ENCODE measurements at places on chromosomes 4 and X.
A peak's percentile ranks its signal among the peaks of the same experiment; 100 is the strongest.

GRCh38 chr4:147924604-147925412, 192.9 kb downstream of the ARHGAP10 start:
- peak; percentile 40 for DNase-seq

GRCh38 chrX:66676413-66676812, 37.5 kb upstream of the EDA2R start:
- peak; percentile 27 for DNase-seq

DNA sequence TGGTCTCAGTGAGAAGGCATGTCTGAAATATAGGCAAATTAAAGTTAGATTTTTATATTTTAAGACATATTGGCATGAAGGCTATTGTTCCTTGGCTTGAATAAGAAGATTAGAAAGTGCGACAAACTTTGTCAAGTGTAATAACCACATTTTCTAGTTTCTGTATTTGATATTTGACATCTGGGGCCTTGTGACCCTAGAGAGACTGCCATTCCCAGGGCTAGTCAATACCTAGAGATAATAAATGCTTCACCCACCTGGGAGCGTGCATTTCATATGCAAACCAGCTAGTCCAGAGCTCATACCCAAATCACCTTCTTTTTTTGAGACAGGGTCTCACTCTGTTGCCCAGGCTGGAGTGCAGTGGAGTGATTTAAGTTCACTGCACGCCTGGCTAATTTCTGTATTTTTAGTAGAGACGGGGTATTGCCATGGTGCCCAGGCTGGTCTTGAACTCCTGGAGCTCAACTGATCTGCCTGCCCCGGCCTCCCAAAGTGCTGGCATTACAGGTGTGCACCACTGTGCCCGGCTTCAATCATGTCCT, 62.6 kb downstream of the COQ2 start:
- no peak for DNase-seq

DNA sequence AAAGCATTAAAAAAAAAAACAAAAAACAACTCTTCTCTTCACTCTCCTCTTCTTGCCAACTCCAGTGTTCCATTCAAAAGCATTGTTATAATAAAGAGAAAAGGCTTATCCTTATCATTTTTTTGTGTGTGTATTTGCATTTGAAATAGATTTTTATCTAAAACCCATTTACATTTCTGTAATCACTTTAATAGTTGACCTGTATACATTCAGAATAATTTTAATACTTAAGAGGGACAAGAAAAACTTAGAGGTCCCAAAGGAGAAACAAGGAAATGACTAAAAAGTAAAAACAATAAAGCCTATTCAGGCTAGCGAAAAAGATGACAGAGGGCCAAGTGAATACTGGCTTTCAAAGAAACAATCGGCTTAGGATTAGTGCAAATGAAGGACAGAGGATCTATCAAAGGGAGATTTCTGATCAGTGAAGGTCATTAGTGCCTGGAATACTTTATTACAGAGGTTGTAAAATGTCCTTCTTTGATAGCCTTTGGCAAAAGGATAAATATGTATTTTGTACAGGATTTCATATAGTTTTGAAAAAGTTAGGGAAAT, 808.3 kb downstream of the RPA4 start:
- no peak for DNase-seq

DNA sequence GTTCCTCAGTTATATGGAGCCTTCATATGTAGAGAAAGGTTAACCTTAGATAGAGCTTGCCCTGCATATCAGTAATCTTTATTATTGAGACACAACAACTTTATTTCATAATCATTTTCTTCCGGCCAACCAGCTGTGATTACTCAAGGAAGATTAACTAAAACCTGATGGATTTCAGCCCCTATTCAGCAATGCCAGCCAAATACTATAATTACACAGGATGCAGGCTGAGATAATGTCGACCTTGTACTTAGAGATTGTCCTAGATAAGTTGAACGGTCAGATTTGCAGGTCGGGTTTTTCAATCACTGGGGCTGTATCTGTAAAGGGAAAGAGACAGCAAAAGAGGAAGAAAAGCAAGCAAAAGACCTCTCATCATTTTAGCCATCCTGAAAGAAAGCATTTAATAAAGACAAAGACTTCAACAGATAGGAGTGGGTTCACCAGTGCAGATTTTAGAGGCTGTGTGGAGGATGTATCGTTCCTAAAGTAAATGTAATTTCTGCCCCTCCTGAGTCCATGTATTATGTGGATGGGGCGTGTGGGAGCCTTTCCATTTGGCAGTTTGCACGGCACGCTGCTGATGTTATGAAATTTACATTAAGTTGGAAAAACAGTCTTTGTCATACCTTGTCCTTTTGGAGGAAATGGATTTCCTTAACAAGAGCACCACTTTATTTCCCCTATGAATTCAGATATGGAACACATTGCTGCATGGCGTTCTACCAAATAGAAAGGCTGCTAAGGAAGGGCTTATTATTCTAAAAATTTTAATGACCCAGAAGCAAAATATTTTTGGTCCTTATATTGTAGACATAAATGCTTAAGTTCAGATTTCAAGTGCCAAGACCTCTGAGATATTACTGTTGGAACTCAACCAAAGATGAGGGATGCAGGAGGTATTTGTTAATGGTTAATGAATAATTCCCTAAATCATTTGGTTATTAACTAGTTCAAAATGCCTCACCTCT, 496.7 kb downstream of the SPRY1 start:
- DNase-seq, result peak; percentile 34

DNA sequence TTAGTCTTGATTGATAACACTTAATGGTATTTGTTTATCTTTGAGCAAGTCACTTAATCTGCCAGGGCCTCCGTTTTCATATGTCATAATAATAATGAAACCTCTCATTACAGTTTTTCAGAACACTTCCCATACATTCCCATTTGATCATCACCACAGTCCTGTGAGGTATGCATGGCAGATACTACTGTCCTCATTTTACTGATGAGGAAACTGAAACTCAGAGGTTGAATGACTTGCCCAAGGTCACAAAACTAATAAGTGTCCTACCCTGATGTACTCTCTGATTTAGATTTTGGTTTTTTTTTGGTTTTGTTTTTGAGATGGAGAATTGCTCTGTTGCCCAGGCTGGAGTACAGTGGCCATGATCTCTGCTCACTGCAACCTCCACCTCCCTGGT, 25.7 kb downstream of the ZFX start:
- DNase-seq, result no peak

DNA sequence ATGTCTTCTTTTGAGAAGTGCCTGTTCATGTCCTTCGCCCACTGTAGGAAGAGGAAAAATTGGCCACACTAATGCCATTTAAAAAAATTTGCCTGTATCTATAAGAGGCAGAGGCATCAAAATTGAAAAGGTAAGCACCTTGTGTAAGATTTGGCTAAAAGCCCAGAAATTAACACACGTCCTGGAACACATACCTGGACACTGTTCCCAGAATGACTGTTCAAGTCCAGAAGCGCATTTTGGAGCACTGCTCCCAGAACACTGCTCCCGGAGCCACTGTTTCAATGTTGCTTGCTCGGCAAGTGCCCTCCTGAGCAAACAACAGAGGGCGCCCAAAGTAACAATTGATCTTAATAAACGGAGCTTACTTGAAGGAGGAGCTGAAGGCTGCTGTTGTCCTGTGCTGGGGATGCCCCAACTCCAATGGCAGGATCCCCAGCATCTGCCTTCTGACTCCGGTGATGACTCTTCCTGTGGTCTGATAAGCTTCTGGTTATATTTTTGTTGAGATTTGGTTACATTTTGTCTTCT, 1958.6 kb downstream of the C4orf33 start:
- DNase-seq, result no peak

DNA sequence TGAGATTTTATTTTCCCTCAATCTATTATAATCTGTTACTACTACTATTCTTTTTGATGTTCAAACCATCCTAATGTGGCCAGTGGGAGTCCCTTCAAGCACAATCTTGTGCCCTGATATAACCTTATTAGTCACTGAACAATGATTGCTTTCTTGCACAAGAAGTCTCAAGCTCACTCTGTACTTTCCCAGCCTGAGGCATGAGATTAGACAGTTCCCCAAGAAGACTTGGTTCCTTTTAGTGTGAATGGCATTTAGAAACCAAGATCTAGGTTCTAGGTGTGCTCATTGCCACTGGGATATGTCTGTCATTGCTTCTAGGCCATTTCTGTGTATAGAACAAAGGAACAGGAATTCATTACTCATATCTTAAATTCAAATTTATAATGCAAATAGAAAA, 28.0 kb upstream of the RBM41 start:
- DNase-seq, result peak; percentile 7

- no peak for DNase-seq
Observed at GRCh38 chr4:142085513-142086292, 449.3 kb downstream of the IL15 start.

- no peak for DNase-seq
Observed at GRCh38 chr4:68953056-68953596, 1.5 kb upstream of the UGT2A3 start.

GRCh38 chr4:128908735-128909134, 99.2 kb downstream of the JADE1 start:
- DNase-seq, result peak; percentile 4

DNA sequence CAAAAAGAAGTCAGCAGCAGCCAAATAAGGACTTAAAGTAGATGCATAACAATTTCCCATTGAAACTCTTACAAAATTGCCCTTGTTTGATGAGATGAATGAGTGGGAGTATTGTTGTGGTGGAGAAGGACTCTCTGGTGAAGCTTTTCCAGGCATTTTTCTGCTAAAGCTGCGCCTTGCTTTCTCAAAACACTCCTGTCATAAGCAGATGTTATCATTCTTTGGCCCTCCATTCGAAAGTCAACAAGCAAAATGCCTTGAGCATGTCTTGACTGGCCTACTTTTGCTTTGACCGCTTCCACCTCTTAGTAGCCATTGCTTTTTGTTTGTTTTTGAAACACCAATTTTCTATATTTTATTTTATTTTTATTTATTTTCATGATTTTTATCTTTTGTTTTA, 340.9 kb upstream of the FGF13 start:
- DNase-seq, result no peak

DNA sequence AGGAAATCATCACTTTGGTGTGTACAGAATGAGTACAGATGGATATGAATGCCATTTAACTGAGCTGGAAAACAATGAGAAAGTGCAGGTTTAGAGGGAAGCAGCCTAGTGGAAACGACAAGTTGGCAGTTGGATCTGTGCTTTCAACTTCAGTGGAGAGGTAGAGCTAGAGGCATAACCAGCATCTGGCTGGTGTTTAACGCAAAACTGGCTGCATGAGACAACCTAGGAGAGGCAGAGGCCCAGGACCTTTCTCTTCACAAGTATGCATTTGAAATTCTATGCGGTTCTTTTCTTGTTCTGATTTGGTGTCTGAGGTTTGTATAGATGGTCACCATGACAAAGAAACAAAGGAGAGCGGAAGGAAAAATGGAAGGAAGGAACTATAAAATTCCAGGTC, 63.1 kb downstream of the ANXA5 start:
- DNase-seq, result no peak

GRCh38 chr4:124642846-124643245, 69.7 kb downstream of the ANKRD50 start:
- DNase-seq, result no peak

DNA sequence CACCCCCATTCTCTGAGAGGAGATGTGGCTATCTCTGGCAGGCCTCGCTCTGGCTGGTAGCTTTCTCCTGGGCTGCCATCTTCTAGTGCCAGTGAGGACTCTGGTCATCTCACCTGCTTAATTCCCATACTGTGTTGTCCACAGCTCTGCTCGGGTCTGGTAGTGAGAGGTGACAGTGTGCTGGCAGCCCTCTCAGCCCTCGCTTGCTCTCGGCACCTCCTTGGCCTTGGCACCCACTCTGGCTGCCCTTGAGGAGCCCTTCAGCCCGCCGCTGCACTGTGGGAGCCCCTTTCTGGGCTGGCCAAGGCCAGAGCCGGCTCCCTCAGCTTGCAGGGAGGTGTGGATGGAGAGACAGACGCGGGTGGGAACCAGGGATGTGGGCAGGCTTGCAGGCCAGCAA, 52.7 kb downstream of the CPLX1 start:
- DNase-seq, result no peak

DNA sequence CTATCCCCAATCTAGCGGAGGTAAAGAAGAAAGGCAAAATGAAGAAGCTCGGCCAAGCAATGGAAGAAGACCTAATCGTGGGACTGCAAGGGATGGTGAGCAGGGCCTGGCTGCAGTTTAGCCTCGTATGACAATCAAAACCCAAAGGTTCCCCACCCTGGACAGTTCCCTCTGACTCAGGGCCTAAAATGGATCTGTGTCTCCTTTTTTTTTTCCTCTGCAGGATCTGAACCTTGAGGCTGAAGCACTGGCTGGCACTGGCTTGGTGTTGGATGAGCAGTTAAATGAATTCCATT, 986 bp downstream of the HDAC6 start:
- DNase-seq, result no peak

GRCh38 chr4:184825141-184825895, 450 bp downstream of the ACSL1 start:
- DNase-seq, result peak; percentile 23

DNA sequence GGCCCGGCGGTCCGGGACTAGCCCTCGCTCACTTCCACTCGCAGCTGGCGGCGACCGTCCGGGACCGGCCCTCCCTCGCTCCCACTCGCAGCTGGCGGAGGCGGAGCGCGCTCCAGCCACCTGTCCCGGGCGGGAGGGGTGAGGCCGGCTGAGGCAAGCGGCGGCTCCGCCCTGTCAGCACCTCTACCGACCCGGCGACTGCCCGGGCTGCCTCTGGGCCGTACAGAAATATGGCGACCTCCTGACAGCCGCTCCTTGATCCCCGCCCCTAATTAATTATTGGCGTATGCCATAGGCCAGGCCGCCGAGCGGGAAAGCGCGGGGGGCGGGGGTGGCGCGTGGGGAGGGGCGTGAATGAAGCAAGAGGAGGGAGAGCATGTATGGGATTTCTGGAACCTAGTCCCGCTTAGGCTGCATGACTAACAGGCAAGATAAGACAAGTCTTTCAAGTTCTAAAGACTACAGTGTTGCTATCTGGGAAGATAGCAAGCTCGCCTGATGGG, at the start of gene MORC4:
Gene MORC4 (minus strand): TSS at position 200 of the 503 bp plus-strand sequence. CDS start 243 bp downstream, outside the sequence.
- DNase-seq, result peak; percentile 81

DNA sequence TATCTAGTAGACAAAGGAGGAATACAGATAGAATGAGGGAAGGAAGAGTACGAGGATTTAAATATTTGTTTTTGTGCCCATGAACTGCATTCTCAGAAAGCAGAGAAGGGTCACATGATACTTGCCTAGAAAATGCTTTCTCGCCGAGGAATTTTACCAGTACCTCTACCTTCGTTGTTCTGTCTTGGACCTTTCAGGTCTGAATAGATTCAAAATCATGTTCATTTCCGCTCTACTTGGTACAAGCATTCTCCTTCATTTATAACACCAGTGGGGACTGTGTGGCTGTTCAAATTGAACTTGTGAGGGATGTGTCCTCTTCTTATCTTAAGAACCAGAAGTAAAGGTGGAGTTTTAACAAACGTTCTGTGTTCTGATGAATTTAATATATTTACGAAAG, 1.9 kb downstream of the USP38 start:
- DNase-seq, result no peak

GRCh38 chrX:119121341-119121740, 6.3 kb downstream of the KIAA1210 start:
- peak; percentile 31 for DNase-seq

- no peak for DNase-seq
Observed at GRCh38 chrX:11611161-11611560, 54.6 kb downstream of the ARHGAP6 start.

DNA sequence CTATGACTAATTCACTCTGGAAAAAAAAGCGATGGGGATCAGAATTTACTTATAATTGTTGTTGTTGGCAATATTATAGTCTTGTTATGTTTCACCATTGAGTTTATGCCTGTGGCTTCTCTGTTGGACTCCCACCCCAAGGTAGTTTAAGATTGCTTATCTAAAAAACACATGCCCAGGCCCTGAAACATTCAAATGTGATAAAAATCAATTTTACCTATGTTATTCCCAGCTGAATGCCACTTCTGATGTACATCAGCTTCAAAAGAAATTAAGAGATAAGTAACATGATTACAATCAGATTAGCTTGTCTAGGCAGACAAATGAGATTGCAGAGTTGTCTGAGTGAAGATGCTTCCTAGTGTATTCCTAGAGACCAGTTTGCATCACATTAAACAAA, 484.7 kb downstream of the PCDH7 start:
- no peak for DNase-seq
